LHCN-M2 (cell line): ENCODE measurements at places on chromosomes 1 and 21. TPM values are rescaled to one million over a fixed set of nuclear protein-coding genes. Genes with fewer than 3 reads are reported as not detected.

DNA sequence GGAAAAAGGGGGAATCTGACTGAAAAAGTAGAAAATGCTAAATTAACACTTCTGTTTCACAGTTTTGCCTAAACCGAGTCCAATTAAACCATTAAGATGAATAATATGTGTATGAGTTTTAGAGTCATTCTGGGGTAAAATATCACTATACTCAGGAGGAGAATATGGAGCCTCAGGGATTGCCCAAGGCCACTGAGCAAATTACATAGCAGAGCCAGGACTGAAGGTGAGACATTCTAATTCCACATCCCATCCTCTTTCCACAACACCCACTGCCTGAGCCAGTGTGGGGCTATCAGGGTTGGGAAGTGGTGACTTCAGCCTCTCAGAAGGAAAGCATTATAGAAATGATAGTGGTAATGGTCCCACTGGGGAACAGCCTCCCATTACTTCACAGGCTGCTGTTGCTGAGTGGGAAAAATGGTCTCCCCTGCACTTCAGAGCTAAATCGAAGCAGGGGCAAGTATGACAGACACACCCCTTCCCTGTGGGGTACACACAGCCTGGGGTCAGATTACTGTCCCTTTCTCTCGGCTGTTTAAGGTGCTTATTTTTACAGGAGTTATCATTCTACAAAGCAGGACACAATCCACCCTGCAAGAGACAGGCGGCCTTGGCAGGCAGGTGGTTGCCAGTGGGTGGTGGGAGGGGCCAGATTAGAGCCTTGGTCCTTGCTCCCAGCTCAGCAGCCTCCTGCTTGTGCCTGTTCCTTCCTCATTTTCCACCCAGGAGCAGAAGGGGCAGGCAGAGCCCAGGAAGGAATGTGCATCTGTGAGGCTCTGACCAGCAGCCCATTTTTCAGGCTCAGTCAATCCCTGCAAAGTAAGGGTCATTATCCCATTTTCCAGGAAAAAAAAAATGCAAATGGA is 9.5 kb upstream of the BCAR3 start:
- DNase-seq, result no peak

- no peak for DNase-seq
Observed at GRCh38 chr21:37498664-37499063, 132.1 kb downstream of the DYRK1A start.

- no peak for DNase-seq
Observed at GRCh38 chr1:17091252-17091651, 28.0 kb downstream of the PADI2 start.

GRCh38 chr1:76250271-76250670 is 175.7 kb downstream of the ST6GALNAC3 start:
- no peak for DNase-seq

GRCh38 chr1:232962761-232963745 is 12.6 kb downstream of the NTPCR start:
- DNase-seq, result no peak

GRCh38 chr1:93016171-93016570 is 54.9 kb upstream of the DIPK1A start:
- peak; percentile 10 for DNase-seq

- peak; percentile 56 for DNase-seq
Observed at GRCh38 chr1:152110365-152110859, 4.8 kb downstream of the TCHH start.

GRCh38 chr1:2231532-2232254 is 3.6 kb downstream of the SKI start:
- peak; percentile 66 for DNase-seq

GRCh38 chr21:15908187-15908586 is 178.4 kb downstream of the USP25 start:
- peak; percentile 59 for DNase-seq

GRCh38 chr1:203926025-203926540 is 64.7 kb downstream of the SNRPE start:
- DNase-seq, result no peak

DNA sequence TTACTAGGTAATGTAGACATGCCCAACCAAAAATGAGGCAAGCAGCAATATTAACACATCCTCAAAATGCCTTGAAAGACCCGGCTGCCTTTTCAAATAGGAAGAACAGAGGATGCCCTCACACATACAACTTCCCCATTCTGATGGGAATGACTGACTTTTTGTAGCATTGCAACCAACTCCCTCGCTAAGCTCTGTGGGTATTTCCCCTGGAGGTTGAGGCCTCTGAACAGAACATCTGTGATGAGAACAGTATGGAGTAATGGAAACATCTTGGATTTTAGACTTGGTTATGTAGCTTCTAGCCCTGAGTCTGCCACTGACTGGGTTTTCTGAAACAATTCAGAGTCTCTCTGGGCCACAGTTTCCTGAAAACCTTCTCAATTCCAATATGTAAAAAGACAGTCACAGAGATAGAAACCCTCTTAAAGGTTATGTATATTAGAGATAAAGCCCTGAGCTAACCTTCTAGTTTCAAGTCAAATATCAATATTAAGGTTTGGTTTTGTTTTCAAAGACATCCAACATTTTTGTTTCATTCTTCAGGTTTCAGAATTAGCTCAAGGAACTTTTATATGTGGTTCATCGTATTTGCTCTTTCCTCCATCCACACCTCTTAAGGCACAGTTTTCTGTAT is 311.5 kb downstream of the SETD4 start:
- DNase-seq, result no peak

DNA sequence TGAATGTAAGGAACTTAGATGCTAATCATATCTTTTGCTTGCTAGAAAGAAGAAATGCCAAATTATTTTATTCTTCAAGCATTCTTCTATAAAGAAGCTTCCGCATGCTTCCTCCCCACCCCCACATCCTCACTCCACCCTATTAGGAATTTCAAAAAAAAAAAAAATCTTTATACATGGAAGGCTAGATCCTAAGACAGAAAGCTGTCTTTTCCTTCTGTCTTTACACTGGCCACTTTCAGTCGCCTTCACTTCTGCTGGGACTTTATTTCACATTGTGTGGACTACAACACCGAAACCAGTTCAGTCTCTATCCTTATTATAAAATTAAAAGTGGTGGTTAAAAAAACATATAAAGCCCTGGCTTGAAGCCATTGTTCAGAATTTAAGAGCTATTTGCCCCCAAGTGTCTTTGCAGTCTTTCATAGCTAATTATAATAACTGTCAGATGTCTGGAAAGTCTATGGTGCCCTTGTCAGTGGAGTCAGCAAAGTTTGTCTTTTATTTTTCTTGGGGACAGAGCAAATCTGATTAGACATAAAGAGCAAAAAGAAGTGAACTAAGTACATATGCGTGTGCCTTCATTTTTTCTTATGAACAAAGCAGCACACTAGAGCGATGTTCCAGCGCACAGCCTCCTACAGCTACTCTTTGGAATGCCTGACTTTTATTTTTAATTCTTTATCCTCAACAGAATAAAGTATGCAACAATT is 297.7 kb downstream of the PTPRC start:
- peak; percentile 51 for DNase-seq

GRCh38 chr1:34970829-34971228 is 14.3 kb downstream of the TMEM35B start:
- no peak for DNase-seq

DNA sequence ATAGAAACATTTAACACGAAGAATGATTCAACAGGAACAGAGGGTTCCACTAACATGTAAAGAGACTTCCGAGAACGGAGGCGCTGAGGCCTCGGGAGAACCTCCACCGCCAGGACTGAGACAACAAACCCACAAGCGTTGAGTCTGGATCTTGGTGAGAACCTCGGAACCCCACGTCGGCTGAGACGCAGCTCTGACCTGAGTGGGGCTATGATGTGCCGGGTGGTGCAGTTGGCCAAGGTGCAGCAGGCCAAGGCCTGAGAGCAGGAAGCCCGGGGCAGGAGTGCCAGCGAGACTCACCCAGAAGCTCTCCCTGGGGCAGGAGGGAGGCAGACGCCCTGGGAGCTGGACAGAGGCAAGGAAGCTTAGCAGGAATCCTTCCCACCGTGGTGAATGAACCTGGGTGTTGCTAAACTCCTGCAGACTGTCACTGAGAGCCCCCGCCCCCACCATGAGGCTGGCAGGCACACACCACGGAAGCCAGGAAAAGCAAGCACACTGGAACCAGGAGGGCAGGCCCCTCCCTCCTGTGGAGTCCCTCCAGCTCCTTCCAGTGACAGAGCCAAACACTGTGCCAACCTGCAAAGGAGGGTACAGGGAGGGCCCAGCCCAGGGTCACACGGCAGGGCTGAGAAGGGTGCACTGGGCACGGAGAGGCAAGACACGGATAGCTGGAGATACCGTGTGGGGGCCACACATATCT is 34.8 kb downstream of the WDR4 start:
- no peak for DNase-seq

- peak; percentile 64 for DNase-seq
Observed at GRCh38 chr1:116498789-116499628, 71.8 kb downstream of the CD58 start.

DNA sequence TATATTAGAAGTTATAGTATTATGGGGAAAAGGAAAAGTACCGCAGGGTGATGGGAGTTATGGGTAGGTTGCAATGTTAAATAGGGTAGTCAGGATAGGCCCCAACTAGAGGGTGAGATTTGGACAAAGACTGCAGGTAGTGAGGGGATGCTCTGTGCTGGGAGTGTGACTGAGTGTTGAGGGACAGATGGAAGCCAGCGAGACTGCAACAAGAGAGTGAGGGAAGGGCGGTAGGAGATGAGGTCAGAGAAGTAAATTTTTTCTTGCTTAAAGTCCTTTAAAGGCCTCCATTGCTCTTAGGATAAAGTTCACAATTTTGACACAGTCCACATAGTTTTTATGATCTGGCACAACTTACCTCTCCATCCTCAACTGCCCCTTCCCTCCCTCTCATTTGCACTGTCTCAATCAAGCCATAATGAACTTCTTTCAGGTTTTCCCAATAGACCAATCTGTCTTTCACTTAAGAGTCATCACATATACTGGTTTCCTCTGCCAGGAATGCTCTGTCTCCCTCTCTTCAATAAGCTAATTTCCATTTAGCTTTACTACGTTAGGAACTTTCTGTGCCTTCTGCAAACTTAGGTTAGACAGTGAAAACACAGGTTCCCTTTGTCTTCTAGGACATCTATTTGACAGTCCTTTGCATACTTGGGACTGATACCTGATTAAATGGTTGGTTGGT is 237.7 kb upstream of the CACYBP start:
- no peak for DNase-seq

GRCh38 chr21:41367301-41367944 is 5.6 kb downstream of the MX2 start:
- no peak for DNase-seq

GRCh38 chr1:7177021-7177420 is 391.8 kb downstream of the CAMTA1 start:
- DNase-seq, result no peak

DNA sequence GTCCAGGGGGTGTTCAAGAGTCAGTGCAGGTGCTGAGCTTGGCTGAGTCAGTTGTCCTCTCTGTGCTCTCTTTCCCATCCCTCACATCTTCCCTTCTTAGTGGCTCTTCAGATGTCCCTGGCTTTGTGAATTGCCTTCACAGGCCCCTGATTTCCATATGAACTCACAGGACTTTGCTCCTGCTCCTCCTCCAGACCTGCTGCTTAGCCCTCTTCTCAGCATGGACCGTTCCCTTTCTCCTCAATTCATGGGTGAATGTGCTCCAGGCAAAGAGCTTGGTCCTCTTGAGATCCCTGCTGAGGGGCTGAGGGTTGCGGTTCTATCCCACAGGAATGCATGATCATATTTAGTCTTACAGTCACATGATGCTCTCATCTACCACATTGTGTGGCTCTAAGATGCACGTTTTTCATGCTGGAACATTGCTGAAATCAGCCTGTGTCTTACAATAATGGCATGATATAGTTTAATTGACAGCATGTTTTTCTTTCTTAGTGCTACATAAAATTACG is 30.5 kb downstream of the CACNA1E start:
- DNase-seq, result no peak

GRCh38 chr1:215133532-215133931 is 51.0 kb downstream of the KCNK2 start:
- DNase-seq, result no peak

GRCh38 chr1:165717918-165718515 is 19.7 kb upstream of the ALDH9A1 start:
- DNase-seq, result peak; percentile 62

DNA sequence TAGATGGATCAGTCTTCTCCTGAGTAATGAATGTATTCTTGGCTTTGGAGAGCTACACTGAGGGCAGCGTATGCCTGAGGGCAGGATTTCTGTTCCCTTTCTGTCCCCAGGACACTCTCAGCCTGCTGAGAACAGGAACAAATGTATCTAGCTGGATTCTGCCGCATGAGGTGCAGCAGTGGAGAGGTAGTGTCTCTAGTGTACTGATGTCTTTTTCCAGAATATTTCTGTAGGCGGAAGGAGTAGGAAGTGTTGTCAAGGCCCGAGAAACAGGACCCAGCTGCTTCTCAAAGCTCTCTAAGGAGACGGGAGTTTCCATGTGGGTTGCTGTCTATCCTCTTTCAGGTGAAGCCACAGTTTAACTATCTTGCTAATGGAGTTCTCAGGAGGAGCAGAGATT is 65.5 kb downstream of the MT1HL1 start:
- no peak for DNase-seq

DNA sequence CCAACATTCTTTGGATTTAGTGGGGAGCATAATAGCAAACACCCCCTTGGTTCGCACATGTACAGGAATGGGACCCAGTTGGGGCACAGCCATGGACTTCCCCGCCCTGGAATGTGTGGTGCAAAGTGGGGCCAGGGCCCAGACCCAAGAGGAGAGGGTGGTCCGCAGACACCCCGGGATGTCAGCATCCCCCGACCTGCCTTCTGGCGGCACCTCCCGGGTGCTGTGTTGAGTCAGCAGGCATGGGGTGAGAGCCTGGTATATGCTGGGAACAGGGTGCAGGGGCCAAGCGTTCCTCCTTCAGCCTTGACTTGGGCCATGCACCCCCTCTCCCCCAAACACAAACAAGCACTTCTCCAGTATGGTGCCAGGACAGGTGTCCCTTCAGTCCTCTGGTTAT is 21.8 kb downstream of the UQCRHL start:
- DNase-seq, result no peak

DNA sequence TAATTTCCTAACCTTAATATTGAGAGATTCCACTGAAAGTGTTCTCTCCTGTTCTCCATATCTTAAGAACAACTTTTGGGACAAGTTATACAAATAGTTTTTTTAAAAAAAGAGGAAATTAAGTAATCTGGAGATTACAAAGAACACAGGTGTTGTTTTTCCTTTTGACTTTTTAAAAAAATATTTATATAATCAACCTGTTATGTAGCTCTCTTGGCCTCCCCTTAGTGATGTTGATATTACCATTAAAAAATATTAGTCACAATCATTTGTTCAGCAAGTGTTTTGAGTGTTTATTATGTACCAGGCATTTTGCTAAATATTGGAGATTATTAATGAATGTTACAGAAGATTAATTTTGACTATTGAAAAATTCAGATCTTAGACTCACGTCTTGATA is 8.1 kb downstream of the MAN1A2 start:
- no peak for DNase-seq

GRCh38 chr1:241962153-241962552 is 4.6 kb downstream of the BECN2 start:
- DNase-seq, result no peak

- no peak for DNase-seq
Observed at GRCh38 chr1:167487614-167488013, 30.7 kb downstream of the CD247 start.

- no peak for DNase-seq
Observed at GRCh38 chr1:61132176-61132638, 49.8 kb downstream of the NFIA start.

Gene MRAP
- not detected in 2 replicates for total RNA-seq

Gene GUK1
- total RNA-seq, result 376 and 378 TPM in 2 replicates

Gene VASH2
- 1.7 and 3.3 TPM in 2 replicates for total RNA-seq

Gene TTC22
- total RNA-seq, result not detected in 2 replicates

Gene KRTAP12-2
- not detected in 2 replicates for total RNA-seq

Gene C2CD2
- 13.5 and 22.2 TPM in 2 replicates for total RNA-seq

Gene CRNN
- total RNA-seq, result not detected in 2 replicates

Gene DCST2
- 0.11 and 0.13 TPM in 2 replicates for total RNA-seq

Gene SLC30A10
- not detected in 2 replicates for total RNA-seq

Gene ADAMTS4
- total RNA-seq, result 5.0 and 5.4 TPM in 2 replicates
